ENCODE measurements at places on chromosomes 4 and X.
A peak's percentile ranks its signal among the peaks of the same experiment; 100 is the strongest.

DNA sequence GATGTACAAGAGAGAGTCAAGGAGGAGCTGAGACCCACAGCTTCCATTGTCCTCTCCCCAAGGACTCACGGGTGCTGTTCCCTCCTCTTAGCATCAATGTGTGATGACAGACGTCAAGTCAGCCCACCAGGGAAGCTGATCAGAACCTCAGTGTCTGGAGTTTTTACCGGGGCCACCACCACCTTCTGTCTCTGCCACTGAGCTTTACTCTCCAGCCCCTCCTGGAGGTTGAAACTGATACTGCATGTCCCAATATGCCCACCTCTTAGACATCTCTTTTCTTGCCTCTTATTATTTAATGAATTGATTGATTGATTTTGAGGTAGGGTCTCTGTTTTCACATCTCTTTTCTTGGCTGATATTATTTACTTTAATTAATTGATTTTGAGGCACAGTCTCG is 10.3 kb upstream of the AKAP17A start:
- DNase-seq = peak; percentile 82

GRCh38 chr4:154590329-154591006 is at the start of gene FGA:
FGA (minus strand) TSS chr4:154590742; CDS start chr4:154590687, 55 bp downstream.
- no peak for DNase-seq

GRCh38 chr4:1208266-1208961 is 36.0 kb upstream of the SPON2 start:
- DNase-seq = no peak

DNA sequence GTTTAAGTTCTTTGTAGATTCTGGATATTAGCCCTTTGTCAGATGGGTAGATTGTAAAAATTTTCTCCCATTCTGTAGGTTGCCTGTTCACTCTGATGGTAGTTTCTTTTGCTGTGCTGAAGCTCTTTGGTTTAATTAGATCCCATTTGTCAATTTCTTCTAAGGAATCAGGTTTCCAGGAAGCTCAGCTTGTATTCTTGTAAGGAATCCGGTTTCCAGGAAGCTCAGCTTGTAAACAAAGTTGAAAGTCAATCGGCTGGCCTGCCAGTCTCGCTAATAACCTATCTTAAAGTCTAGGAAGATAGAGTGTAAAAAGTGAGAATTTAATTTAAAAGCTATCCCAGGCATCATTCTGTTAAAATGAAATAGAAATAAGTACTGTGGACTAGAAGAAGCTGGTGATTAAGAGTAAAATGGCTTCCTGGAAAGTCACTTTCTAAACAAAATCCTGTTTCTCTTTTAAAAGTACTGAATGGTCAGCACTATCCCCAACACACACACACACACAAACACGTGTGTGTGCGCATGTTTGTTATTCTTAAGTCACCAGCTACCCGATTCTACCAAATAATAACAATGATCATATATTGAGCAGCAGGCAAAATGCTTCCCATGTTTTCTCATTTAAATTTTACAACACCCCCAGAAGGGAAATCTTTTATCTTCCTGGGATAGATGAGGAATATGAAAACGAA is 171.7 kb downstream of the PAPSS1 start:
- DNase-seq = no peak

GRCh38 chrX:106042296-106042695 is 3.8 kb upstream of the SERPINA7 start:
- DNase-seq = no peak

Data from activated CD4-positive, CD25-positive, alpha-beta regulatory T cell treated with anti-CD3 and anti-CD28 coated beads, Interleukin-2, amount 50 U/mL, for 72 hours (primary cell).